ENCODE measurements at places on chromosomes 4 and X.

- DNase-seq: no peak
These were observed 10.1 kb upstream of the MPP1 start for GRCh38 chrX:154815274-154815818.

GRCh38 chr4:173177232-173177631 is 8.6 kb downstream of the GALNT7 start:
- DNase-seq: no peak

- no peak for DNase-seq
These were observed 192.3 kb upstream of the CXorf66 start for GRCh38 chrX:140157611-140158010.

GRCh38 chr4:118112117-118113046 is 78.1 kb downstream of the NDST3 start:
- DNase-seq: no peak

GRCh38 chr4:32396507-32397070 is 1676.4 kb downstream of the PCDH7 start:
- no peak for DNase-seq

Data from stimulated activated CD8-positive, alpha-beta memory T cell treated with anti-CD3 and anti-CD28 coated beads, Interleukin-7, amount 100 ng/mL, for 1 hour (primary cell).